ENCODE measurements at places on chromosomes 4 and X.
A peak's percentile ranks its signal among the peaks of the same experiment; 100 is the strongest.

GRCh38 chrX:147914591-147914990, 2.9 kb downstream of the FMR1 start:
- no peak for DNase-seq

DNA sequence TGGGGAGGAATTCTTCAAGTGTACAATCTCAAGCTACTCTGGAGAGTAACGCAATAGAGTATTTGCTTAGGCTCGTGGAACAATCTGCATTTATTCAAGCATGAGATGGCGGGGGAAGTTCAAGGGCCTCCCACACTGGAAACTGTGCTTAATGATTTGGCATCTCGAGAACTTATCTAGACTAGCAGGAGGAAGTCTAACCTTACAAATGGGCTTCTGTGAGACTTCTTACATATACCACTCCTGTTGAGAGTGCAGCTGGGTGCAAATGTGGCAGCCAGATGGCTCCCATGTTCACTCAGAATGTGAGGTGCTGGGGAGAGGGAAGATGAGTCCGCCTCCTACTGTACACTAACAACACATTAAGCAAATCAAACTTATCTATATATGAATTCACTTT, 29.3 kb upstream of the PTPN13 start:
- DNase-seq: peak; percentile 7

GRCh38 chrX:74434336-74434735, 13.0 kb downstream of the SLC16A2 start:
- no peak for DNase-seq

DNA sequence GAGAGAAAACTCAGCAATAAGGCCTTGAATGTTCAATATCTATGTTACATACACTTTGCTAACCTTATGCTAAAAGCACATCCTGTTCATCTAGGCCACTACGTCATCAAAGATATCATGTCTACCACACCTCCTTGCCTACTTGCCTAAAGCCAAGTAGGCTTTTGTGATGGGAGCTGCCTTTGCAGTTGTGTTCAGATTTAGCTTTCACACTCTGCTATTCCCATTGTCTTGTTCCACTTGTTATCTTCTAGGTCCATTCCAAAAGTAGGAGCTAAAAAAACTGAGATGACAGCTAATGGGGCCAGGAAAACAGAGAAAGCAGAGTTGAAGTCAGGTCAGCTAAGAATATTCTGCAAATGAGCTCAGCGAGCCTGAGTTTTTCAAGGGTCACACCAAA, 153.6 kb upstream of the EDNRA start:
- DNase-seq: no peak

GRCh38 chr4:6740347-6740746, 24.4 kb downstream of the BLOC1S4 start:
- no peak for DNase-seq

DNA sequence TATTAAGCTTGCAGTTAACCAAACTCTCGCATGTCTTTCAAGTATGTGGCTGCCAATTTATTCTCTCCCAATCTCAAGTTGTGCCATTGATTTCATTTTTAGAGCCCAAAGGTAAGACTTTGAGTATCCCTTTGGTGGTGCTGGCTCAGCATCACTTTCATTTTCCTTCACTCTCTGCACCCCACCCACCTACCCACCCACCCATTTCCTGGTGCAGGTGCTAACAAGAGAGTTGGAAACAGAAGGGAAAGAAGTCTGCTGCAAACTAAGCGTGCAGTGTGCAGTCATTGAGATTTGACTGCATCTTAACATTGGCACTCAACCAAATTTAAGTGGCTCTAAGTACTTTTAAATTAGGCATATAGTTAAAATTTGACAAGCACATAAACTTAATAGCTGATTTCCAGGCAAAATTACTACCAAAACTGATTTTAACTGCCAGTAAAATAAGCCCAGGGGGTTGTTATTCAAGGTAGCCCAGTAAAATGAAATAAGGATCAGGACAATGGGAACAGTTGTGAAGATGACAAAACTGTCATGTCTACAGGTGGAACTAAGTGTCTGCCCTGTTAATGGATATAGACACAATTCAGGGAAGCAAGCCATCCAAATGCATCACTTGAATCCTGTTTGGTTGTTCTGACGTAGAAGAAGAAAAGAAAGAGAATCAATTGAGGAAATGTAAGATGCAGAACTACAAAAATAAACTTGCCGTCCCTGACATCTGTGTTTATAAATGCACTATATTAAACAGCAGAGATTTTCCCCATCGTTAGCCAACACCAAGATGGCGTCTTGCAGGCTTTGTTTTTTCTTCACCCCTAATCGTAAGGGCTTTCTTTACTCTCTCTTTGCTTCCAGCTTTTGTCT, 184.2 kb downstream of the KDR start:
- no peak for DNase-seq

Measured in fibroblast of skin of left biceps (primary cell).